SW 1271 (cell line): ENCODE measurements at places on chromosomes 5 and 9.

DNA sequence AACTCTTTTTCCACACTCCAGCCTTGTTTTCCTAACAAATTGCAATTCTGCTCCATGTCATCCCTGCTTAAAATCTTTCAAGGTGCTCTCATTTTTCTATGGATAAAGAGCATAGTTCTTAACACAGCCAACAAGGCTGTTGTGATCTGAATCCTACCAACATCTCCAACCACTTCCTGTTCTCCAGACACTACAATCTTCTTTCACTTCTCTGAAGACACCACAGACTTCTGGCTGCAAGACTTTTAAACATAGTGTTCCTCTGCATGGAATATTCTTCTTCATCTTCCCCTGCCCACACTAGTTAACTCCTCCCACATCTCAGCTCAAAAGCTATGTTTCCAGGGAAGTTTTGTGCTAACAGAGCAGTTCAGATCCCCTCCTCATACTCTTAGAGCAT, 404.8 kb downstream of the MAN2A1 start:
- DNase-seq = no peak

- no peak for DNase-seq
These were observed 109.4 kb downstream of the CMYA5 start for GRCh38 chr5:79798893-79799590.

GRCh38 chr9:120932086-120932823, 5.7 kb upstream of the TRAF1 start:
- no peak for DNase-seq

- no peak for DNase-seq
These were observed 10.6 kb downstream of the NDFIP1 start for GRCh38 chr5:142119051-142119625.

- DNase-seq = no peak
These were observed 3.1 kb downstream of the RANBP3L start for GRCh38 chr5:36298552-36298951.

GRCh38 chr5:35089334-35090314, 41.9 kb upstream of the AGXT2 start:
- DNase-seq = peak; percentile 4

DNA sequence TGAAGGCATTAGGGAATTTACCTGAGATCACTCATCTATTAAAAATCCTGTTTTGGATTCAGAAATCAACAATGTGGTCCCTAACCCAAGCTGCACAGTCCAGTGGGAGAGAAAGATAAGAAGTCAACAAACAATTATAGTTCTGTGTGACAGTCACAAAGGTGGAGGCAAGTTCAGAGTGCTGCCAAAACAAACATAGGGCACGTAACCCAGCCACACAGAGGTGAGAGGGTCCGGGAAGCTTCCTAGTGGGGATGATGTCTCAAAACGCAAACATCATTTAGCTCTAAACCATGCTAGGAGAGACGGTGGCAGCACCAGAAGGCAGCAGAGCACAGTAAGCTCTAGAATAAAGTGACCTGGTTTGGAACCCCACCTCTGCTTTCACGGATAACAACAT, 158.9 kb downstream of the MAPKAP1 start:
- DNase-seq = no peak

- DNase-seq = no peak
These were observed 62.1 kb upstream of the ATG10 start for GRCh38 chr5:81909677-81910076.
